ENCODE measurements at places on chromosomes 4 and X.

GRCh38 chrX:45508454-45508853 is 307.8 kb upstream of the DIPK2B start:
- no peak for DNase-seq

GRCh38 chr4:97197106-97197505 is 946.2 kb downstream of the STPG2 start:
- DNase-seq: no peak

- no peak for DNase-seq
These were observed 25.8 kb downstream of the FGD1 start for GRCh38 chrX:54470054-54470760.

DNA sequence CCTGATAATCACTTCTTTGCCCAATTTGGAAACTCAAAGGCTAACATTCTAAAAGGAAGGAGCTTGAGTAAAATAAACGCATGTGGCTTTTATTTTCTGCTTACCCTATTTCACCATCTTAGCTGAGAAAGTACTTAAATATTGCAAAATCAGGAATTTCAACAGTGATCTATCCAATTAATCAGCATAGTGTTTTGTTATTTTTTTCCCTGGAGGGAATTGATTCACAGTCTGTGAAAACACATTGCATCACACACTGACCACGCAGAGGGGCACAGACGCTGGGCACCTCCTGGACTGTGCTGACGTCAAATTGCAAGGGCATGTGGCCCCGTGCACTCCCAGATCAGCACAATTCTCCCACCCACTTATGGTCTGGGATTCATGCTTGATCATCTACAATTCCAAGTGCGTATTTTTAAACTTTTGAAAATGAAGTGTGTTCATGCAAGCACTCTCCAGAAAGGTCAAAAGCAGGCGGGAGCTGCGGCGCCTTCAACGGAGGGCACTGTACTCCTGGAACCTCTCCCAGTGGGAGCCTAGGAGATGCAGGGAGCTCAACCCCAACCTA is 320.6 kb upstream of the PPARGC1A start:
- no peak for DNase-seq

- DNase-seq: no peak
These were observed 926.1 kb downstream of the ADGRL3 start for GRCh38 chr4:62126064-62126732.

GRCh38 chr4:153146961-153147360 is 57.3 kb upstream of the TRIM2 start:
- no peak for DNase-seq

DNA sequence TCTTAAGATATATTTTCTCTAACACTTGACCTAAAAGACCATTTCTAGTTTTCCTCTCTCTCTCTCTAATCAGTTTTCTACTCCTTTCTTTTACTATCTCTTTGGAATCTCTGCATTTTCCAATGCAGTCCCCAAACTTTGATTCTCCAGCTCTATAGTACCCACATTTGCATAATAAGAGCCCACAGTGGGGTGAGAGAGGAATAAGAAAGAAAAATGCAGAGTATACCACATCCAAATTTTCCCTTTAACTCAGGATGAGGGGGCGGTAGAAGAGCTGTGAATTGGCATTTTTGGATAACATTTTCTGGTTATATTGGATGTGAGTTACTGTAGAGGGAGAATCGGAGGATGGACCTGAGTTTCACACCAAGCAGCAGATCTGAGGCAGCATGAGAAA is 74.4 kb upstream of the SOD3 start:
- no peak for DNase-seq

Measured in right kidney (tissue), 9 donors.